KBM-7 (cell line): ENCODE measurements at places on chromosomes 1 and 21.
A peak's percentile ranks its signal among the peaks of the same experiment; 100 is the strongest.

DNA sequence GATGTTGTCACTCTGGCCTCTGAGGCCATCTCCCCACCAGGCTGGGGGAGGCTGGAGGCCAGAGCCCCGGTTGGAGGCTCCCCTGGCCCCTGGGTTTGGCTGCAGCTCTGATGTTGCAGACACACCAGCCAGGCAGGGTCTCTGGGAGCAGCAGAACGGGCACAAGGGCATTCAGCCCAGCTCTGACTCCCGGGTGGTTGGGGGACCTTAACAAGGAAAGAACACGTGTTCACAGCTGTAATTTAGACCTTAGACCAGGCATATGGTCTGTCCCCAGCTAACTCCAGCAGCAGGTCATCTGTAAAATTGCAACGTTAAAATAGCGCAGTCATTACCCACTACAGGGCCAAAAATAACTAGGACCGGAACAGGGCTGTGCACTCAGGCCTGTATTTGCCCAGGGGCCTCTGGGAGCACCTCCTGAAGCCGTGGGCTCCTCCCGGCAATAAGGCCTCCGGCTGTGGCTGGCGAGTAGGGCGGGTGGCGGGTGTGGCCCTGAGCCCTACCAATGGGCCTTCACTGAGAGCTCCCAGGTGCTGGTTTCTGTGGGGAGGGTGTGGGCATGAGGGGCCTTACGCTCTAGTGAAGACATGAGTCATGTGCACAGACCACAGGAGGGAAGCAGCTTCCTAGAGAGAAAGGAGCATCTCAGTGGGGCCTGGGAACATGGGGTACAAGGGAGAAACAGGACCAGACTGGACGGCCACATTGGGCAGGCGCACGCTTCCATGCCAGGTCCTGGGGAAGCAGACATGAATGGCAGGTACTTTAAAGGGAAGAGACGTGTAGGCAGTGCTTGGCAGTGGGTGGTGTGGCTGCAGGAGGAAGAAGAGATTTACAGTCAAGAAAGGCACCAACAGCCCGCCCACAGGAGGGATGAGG lies 6.1 kb downstream of the LDLRAP1 start:
- DNase-seq: peak; percentile 96

- no peak for DNase-seq
Observed at GRCh38 chr21:32311621-32312020, 13.0 kb downstream of the MRAP start.

GRCh38 chr1:31712068-31712467 lies 8.3 kb upstream of the COL16A1 start:
- DNase-seq: no peak

GRCh38 chr1:194570476-194570875 lies 1384.1 kb upstream of the B3GALT2 start:
- no peak for DNase-seq

GRCh38 chr1:4310396-4310923 lies 343.9 kb upstream of the AJAP1 start:
- no peak for DNase-seq

- DNase-seq: no peak
Observed at GRCh38 chr1:229664133-229664689, 38.2 kb downstream of the URB2 start.

GRCh38 chr1:85584923-85585322 lies 4.4 kb downstream of the CCN1 start:
- no peak for DNase-seq

DNA sequence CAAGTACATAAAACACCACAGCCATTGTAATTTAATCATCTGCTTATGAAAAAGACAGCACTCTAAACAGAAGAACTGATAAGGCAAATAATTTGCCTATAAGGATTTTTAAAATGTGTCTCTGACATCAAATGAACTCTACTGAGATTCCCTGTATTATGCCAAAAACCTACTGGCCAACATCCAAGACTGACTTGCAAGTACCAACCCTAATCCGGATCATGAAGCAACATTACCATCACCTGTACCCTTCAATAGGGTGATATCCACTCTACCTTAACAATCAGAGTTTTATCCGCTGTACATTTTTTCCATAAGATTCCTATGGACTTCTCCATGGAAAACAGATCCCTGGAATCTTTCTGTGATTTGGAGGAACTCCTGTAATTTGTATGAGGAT lies 4.6 kb downstream of the RGS7 start:
- no peak for DNase-seq

- DNase-seq: no peak
Observed at GRCh38 chr1:93751377-93752250, 70.0 kb upstream of the BCAR3 start.

- peak; percentile 59 for DNase-seq
Observed at GRCh38 chr1:25774921-25775771, 24.8 kb upstream of the SELENON start.

GRCh38 chr1:93569489-93569888 lies 112.1 kb downstream of the BCAR3 start:
- no peak for DNase-seq

- no peak for DNase-seq
Observed at GRCh38 chr1:35282172-35282571, 13.7 kb downstream of the ZMYM4 start.

DNA sequence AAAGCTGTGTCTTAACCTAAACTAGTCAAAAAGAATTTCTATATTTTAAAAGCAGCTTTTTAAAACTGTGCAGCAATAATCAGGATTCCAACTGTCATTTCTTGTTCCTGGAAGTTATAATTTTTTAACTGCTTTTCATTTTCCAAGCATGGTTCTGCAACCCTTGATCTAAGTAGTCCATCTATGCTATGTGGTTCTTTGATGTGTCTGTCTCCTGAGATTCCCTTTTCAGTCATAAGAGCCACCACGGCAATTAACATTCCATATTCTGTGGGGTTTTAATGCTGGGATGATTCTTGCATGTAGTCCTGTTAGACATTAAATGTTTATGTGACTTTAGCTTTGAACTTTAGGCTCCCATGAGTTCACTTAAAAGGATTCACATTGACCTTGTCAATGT lies 220.4 kb downstream of the TPR start:
- no peak for DNase-seq

GRCh38 chr1:79797487-79797886 lies 791.0 kb upstream of the ADGRL4 start:
- DNase-seq: no peak

DNA sequence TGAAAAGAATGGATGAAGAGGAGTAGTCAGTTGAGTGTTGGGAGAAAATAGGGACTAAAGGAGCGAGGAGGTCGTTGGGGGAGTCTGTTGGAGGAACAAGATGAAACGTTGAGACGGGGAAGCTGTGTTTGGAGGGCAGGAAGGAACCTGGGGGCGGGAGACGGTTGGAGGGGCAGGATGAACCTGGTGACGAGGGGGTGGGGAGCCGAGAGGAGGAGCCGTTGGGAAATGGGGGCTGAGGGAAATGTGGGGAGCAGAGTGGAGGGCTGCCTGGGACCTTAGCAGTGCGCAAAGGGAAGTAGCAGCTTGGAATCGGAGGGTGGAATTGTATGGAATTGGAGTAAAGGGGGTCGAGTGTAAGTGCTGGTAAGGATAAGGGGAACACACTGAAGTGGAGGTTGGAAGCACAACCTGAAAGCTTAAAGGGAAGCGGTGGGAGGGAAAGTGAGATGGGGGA lies 630 bp downstream of the MTF2 start:
- DNase-seq: no peak

DNA sequence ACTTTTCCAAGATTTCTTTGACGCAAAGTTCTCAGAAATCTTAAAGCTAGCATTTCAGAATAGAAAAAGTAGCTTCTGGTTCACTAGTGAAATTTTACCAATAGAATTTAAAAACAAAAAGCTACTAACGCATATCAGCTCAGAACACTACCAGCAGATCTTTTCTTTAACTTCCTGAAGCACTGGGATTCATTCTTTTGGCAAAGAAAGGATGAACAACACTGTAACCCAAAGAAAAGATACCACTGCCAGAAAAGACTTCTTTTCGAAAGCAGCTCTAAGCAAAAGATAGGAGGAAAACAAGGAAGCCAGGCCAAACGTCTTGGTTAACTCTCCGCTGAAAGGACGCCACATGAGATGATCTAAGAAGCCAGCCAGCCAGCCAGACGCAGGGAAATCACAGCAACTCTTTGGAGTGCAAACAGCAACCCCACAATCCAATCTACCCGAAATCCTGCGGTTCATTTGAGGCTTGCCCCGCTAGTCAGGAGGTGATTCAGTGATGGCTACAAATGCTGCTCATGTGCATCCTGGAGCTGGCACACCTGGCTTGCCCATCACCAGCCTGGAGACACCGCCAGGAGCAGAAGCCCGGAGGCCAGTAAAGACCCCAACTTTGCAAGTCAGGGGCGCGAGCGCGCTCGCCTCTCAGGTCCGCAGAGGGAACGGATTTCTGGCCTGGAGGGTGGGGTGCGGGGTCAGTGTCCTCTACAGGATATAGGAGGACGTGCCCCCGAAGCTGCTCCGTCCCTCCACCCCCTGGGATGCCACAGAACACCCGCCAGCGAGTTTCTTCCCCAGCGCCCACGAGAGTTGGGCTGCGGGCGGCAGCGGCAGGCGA lies 812 bp downstream of the NBPF1 start:
- DNase-seq: peak; percentile 62

GRCh38 chr1:162674034-162674608 lies 41.9 kb downstream of the DDR2 start:
- no peak for DNase-seq

GRCh38 chr1:155946633-155947219 lies 5.3 kb downstream of the RXFP4 start:
- DNase-seq: no peak

- no peak for DNase-seq
Observed at GRCh38 chr21:35159881-35160280, 110.8 kb upstream of the RUNX1 start.

- DNase-seq: no peak
Observed at GRCh38 chr1:167373986-167374385, 144.3 kb downstream of the CD247 start.

- DNase-seq: no peak
Observed at GRCh38 chr1:55445416-55445815, 230.3 kb upstream of the USP24 start.

GRCh38 chr1:182806015-182806678 lies 16.6 kb downstream of the NPL start:
- DNase-seq: no peak

DNA sequence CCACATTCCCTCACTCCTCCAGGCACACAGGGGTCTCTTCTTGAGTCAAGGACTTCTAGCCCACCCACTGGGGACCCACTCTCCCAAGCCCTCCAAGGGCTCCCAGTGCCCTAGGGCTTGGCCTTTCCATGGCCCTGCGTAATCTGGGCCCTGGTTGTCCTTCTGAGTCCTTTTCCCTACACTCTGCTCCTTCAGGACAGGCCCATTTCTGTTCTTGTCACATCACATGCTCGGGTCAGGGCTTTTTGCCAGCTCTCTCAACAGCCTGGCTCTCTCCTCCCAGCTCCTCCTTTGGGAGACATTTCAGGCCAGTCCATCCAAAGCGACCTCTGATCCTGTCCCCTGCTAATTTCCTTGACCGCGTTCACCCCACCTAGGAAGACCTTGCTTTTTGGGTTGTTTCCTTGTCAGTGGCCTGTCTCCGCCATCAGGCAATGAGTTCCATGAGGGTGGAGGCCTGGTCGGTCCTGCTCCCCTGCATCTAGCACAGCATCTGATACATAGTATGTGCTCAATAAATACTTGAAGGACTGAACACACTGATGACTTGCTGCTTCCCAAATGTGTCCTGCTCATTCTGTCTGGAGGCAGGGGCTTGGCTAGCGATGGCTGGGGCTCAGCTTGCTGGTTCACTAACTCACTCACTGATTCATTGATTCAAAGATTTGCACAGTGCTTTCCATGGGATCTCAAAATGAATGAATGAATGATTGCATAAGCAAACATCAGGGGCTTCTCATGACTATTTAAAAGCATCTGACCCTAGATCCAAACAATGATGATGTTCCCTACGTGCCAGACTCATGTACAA lies 44.8 kb downstream of the DHRS3 start:
- no peak for DNase-seq

DNA sequence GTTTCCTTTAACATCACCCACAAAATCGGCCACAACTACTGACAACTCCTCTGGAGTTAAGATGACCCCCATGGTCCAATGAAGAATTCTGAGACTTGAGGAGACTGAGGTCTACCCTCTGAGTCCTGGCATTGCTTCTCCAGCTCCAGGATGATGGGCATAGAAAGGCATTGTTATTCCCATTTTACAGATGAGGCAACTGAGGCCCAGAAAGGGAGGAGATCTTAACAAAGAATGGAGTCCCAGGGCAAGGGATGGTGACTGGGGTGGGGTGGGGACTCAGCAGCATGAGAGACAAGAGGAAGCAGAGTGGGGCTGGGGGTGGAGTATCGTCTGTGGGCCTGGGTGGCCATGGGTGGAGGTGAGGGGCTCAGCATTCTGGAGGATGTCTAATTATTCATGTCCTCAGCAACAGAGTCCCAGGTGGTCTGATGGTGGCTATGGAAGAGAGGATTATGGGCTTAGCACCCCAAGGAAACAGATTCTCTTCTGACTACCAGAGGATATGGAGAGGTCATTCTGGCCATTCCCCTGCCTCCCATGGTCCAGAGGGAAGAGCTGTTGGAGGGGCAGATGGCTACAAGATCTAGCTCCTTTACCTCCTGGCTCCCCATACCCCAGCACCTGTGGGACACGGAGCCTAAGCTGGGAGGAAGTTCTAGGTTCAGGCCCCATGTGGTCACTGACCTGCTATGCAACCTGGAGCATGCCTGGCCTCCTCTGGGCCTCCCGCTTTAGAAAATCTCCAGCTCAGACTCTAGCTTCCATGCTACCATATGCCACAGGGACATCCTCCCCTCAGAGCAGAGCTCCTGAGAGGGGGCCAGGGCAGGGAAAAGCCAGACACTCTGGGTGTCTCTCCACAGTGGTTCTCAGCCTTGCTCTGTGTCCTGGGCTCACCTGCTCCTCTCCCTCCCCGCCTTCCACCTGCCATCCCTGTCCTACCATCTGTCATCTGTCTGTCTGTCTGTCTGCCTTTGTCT lies 37.4 kb upstream of the DMBX1 start:
- DNase-seq: no peak

DNA sequence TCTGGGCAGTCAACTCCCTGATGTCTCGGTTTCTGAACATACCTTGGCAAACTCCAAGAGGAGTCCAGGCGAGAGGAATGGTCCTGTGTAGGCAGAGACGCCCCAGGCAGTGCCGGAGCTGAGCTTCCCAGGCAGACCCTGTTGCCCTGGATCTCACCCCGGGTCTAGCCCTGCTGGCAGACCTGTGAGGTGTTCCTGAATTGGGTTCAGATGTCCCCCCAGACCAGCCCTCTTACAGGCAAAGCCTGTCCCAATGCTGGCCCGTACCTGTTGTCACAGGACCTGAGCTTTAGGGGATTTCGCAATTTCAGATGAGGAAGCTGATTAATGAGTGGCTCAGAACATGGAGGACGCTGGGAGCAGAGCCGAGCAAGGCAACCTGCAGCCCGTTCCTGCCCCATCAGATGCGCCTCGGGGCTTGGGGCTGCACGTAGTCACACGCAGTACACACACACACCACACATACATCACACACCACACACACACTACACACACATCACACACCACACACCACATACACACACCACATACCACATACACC lies 38.5 kb upstream of the PDE9A start:
- DNase-seq: peak; percentile 57

- no peak for DNase-seq
Observed at GRCh38 chr1:95504321-95504720, 270.3 kb downstream of the RWDD3 start.

DNA sequence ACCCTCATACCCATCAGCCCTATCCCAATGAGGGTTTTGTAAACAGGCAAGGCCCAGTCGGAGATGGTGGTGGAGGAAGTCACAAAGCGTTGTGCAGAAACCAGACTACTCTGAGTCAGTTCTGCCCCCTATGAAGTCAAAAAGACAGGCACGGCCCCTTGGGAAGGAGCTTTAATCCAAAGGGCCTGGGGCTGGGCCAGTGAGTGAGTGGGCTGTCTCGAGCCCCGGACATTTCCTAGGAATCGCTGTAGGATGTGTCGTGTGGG lies 442 bp upstream of the AHCYL1 start:
- DNase-seq: no peak
